ENCODE measurements at places on chromosomes 3 and 15.
A peak's percentile ranks its signal among the peaks of the same experiment; 100 is the strongest.

GRCh38 chr15:32866454-32867312, 148.9 kb downstream of the GREM1 start:
- no peak for DNase-seq

GRCh38 chr3:98952404-98952803, 50.9 kb upstream of the DCBLD2 start:
- DNase-seq = no peak

DNA sequence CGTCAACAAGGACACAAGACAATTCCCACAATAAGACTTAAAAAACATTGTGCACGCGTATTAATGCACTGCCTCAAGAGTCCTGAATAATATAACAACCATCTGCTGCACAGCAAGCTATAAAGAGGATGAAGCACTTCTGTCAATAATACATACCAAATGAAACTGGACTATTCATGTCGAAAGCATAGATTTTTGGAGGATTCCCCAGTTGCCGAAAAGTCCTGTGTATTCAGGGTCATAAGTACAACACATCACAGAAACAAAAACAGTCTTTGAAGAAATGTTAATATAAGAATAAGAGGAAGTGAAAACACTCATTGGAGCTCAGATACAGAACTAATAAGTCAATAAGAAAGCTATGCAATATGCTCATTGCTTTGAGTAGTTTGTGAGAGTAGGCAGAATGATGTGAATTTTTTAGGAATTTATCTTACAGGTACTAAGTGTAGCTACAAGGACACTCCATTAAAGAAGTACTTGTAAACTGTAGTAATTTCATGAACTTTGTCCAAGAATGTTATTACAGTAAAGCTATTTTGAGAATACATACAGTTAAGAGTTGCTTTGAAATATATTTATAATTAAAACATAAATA, 31.6 kb downstream of the CBLB start:
- peak; percentile 50 for DNase-seq

GRCh38 chr3:157494581-157495281, 8.5 kb downstream of the VEPH1 start:
- no peak for DNase-seq

- DNase-seq = no peak
These were observed 158.5 kb upstream of the SGO1 start for GRCh38 chr3:20344400-20344959.

- no peak for DNase-seq
These were observed 20.6 kb upstream of the RBM5 start for GRCh38 chr3:50068134-50068533.

Data from fibroblast of mammary gland (primary cell).